NCI-H2171 (cell line): ENCODE measurements at places on chromosomes 7 and 10.

GRCh38 chr10:122182308-122182707 is 88.8 kb upstream of the BTBD16 start:
- no peak for DNase-seq

GRCh38 chr10:122176232-122177213 is 94.6 kb upstream of the BTBD16 start:
- no peak for DNase-seq

GRCh38 chr7:155598810-155599210 is 45.7 kb upstream of the RBM33 start:
- DNase-seq = peak; percentile 44

- no peak for DNase-seq
These were observed at the start of gene SEC31B for GRCh38 chr10:100519311-100520051. TSS of gene SEC31B (minus strand) at chr10:100519861. CDS start at chr10:100516952, 2,909 bp downstream.

DNA sequence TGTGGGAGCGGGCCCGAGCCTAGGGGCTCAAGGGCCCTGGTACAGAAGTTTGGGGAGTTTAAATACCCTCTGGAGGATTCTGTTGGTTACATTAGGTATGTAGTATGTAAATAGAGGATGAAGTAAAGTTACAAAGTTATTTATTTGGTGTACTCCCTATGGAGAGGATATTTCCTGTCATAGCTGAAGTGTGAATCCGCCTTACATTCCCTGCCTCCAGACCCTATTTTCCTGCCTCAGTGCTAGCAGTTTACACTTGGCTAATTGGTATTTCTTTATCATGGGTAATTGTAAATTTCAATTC is 60.6 kb upstream of the KLF14 start:
- DNase-seq = no peak

DNA sequence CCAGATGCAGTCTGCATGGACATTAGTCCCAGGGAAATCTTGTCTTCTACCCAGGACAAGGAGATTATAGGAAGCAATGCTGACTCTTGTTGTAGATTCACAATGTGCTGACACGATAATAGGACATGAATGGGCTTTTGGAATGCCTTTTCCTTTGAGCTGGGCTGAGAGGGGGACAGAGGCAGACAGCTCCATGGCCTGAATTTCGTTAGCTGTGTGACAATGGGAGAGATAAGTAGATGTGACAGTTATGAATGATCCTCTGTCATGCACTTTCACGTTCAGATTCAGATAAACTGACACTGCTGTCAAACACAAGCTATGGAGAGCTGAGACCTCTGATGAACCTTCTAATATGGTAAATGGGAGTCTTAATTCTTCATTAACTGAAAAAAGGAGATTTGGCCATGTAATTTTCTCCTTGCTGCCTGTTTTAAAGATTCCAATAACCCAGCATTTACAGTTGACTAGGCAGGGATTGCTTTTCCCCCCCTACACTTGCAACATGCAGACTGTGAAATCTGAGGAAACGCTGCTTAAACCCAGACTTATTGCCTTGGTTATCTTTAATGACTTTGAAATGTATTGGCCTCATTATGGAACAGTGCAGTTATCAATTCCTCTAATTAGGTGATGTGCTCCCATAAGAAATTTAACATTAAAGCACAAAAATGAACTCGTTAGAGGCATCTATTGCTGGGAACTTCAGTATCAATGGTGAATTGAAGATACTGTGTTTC is 669.3 kb downstream of the AUTS2 start:
- DNase-seq = no peak

- DNase-seq = peak; percentile 15
These were observed 7.8 kb downstream of the HPS6 start for GRCh38 chr10:102072673-102073527.

DNA sequence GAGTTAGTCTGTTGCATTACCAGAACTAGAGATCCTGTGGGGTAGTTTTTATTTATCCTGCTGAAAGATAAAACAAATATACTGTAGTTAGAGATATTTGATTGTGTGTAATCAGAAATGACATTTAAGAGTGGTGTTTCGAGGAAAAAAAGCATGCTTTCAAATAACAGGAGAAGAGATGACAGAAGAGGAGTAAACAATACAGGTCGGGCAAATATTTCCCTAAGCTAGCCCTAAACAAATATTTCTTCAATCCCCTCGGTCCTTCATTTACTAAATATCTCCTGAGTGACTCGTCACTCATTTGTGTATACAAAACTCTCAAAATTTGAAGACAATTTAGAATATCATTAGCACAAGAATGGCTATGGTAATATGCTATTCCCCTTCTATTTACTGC is 219.7 kb upstream of the FERD3L start:
- no peak for DNase-seq

- DNase-seq = no peak
These were observed 120.6 kb upstream of the NRP1 start for GRCh38 chr10:33455029-33455428.

DNA sequence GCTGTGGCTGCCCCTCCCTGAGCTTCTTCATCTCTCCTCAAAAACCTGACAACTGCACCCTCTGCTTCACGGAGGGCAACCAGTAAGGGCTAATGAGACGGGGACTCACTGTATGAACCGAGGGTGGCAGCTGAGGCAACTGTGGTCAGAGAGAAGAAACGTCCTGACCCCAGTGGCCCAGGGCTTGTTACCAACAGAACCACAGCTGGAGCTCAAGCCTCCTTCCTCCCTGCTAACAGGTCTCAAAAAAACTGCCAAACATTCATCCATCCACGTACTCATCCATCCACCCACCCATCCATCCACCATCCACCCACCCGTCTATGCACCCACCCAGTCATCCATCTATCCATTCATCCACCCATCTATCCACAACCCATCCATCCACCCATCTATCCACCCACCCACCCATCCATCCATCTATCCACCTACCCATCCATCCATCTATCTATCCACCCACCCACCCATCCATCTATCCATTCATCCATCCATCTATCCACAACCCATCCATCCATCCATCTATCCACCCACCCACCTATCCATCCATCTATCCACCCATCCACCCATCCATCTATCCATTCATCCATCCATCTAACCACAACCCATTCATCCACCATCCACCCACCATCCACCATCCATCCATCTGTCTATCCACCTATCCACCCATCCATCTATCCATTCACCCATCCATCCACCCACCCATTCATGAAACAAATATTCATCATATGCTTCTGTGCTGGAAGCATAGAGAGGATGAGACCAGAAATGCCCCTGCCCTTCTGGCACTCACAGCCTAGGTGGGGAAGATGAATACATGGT is 111.7 kb downstream of the PDGFA start:
- DNase-seq = no peak

GRCh38 chr10:5413012-5413938 is 918 bp downstream of the NET1 start:
- peak; percentile 1 for DNase-seq

GRCh38 chr10:30422981-30423654 is 10.9 kb upstream of the MAP3K8 start:
- no peak for DNase-seq

DNA sequence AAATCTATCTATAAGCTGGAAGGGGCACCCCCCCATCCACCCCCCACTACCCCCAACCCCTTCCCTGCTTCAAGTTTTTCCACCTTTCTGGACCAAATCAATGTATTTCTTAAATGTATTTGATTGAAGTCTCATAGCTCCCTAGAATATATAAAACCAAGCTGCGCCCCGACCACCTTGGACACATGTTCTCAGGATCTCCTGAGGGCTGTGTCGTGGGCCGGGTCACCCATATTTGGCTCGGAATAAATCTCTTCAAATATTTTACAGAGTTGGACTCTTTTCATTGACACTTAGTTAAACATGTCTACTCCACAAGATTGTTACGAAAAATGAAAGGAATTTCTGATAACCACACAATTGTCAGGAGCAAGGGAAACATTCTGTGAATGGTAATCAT is 215.6 kb downstream of the ADARB2 start:
- no peak for DNase-seq

DNA sequence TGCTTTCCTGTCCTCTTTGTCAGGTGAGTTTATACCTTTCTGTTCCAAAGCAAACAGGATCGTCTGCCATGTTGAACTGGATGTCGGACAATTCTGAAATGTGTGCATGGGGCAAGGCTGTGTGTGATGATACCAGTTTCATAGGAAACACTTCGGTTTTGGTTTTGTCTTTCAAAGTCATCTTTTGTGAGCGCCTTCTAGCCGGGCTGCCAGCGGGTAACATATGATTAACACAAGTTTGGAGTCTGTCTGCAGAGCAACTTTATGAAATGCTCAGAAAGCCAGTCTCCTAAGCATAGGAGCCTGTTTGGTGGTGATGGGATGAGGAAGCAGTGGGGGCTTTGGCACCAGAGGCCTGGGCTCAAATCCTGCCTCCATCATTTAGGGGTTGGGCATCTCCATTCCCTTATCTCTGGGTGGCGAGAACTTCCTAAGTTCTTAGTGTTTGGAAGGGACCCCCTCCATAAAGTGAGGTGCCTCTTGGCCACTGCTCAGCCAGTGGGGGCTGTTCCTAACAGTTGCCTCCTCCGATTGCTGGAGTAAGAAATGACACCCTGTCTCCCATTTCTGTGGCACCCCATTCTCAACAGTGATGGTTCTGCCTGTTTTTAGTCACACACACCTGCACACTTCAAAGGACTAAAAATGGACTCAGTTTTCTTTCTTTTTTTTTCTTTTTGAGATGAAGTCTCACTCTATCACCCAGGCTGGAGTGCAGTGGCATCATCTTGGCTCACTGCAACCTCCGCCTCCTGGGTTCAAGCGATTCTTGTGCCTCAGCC is 36.8 kb downstream of the CUX1 start:
- DNase-seq = no peak

DNA sequence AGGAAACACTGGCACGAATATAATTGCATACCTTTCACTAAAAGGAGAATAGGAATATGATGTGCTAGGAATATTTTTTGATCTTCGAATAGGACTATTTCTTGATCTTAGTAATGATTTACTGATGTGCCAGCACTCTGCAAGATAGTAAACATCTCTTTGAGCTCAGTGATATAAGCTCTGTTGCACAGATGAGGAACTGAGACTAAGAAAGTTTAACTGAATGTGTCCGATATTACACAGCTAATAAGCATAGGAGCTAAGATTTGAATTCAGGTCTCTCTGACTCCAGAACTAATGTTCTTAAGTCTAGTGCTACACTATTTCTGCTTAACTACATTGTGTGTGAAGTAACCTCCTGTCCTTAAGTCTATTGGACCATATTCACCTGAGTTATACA is 98.4 kb upstream of the PTPRZ1 start:
- DNase-seq = no peak

GRCh38 chr10:89846281-89846630 is 144.9 kb downstream of the KIF20B start:
- no peak for DNase-seq

- no peak for DNase-seq
These were observed 26.8 kb downstream of the COBL start for GRCh38 chr7:51289623-51290303.

- DNase-seq = no peak
These were observed 51.9 kb downstream of the CDC14C start for GRCh38 chr7:48976253-48976652.

GRCh38 chr7:93559639-93560491 is 14.7 kb downstream of the CALCR start:
- DNase-seq = no peak

- DNase-seq = no peak
These were observed 162.5 kb upstream of the CELF2 start for GRCh38 chr10:10855151-10855581.

GRCh38 chr10:93917064-93917391 is 23.2 kb downstream of the SLC35G1 start:
- no peak for DNase-seq

DNA sequence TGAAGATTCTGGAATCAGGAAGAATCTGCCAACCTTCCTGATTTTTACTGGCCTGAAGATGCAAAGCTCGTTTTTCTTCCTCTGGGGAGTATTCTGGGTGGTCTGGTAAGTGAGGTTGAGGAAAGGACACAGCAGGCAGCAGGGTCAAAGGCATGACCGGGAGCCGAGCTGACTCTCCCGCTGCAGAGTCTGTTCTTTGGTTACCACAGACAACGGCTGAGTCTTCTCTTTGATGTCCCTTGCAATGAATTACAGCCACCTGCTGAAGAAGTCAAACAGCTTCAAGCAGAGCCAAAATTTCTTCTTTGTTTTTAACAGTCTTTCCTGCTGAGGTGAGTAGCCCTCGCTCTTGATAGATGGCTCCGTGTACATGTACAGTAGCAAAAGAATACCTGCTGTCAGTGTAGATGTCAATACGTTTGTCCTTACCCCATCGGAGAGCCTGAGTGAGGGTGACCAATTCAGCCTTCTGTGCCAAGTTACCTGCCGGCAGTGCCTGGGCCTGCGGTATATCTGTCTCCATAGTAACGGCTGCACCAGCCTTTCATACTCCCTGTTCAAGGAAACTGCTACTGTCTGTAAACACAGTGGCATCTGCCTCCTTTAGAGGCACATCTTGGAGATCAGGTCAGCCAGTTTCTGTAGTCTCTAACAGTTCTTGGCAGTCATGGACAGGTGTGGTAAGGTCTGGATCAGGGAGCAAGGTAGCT is 76.4 kb downstream of the PRR15 start:
- peak; percentile 50 for DNase-seq

DNA sequence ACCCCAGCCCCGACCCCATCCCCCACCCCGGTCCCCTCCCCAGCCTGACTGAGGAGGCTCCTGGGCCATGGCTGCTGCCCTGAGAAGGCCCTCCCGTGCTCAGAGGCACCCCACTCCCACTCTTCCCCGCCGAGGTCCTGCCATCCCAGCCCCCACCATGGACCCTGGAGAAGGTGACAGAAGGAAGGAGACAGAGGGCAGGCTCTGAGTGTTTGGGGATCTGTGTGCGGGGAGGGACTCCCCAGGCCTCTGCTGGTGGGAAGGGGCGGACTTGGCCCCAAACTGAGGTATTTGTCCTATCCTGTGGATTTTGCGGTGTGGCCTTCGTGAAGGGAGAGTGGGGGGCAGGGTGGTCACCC is 53.4 kb downstream of the PWWP2B start:
- DNase-seq = no peak

- no peak for DNase-seq
These were observed 16.9 kb downstream of the LHPP start for GRCh38 chr10:124478515-124478914.

DNA sequence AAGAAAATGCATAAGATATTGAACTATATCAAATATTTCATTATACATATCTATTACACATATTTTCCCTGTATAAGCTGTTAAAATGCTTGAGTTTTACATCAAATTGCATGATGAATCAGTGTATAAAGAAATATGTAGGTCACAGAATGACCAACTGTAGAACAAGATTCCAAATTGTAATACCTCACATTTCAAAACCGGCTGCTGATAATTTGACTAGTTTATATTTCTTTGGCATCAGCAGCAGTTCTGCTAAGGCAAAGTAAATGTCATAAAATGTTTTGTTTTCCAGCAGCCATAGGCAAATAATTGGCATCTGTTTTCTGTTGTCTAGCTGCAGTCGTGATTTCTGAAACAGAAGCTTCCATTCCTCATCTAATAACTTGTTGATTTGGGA is 633.9 kb downstream of the ARL4A start:
- no peak for DNase-seq

GRCh38 chr7:15057272-15057671 is 154.7 kb upstream of the DGKB start:
- DNase-seq = no peak

GRCh38 chr10:11795101-11795920 is 27.8 kb upstream of the PROSER2 start:
- no peak for DNase-seq

- DNase-seq = no peak
These were observed 177.1 kb upstream of the TRIM24 start for GRCh38 chr7:138282997-138283396.

- DNase-seq = no peak
These were observed 52.3 kb upstream of the MYL10 start for GRCh38 chr7:101681170-101682007.

GRCh38 chr10:85967594-85967993 is 399.0 kb downstream of the GRID1 start:
- DNase-seq = no peak
